NCI-H1417 (cell line): ENCODE measurements at places on chromosomes 5 and 9.

- no peak for DNase-seq
Measured at GRCh38 chr5:74578356-74579044, 62.0 kb downstream of the ENC1 start.

DNA sequence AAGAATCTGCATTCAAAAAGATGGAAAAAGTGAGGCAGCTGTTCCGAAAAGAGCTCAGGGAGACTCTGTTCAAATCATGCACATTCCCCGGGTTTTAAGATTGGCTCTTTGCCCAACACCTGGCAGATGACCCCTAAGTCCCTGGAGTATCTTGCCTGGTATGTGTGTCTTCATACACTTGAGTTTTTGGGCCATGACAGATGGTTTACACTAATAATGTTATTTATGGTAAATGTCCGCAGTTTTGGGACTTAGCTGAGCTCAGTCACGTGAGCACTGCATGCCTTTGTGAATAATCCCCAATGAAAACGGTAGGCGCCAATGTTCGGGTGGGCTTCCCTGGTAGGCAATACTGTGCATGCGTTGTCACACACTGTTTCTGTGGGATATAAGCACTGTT is 316.1 kb downstream of the PRDM9 start:
- DNase-seq = no peak

GRCh38 chr9:109244179-109245132 is 76.4 kb downstream of the EPB41L4B start:
- peak; percentile 86 for DNase-seq

GRCh38 chr9:81526587-81526986 is 162.8 kb downstream of the TLE1 start:
- no peak for DNase-seq

GRCh38 chr5:111859533-111860270 is 102.7 kb upstream of the NREP start:
- DNase-seq = no peak

- DNase-seq = no peak
Measured at GRCh38 chr9:1207686-1208085, 157.5 kb downstream of the DMRT2 start.

DNA sequence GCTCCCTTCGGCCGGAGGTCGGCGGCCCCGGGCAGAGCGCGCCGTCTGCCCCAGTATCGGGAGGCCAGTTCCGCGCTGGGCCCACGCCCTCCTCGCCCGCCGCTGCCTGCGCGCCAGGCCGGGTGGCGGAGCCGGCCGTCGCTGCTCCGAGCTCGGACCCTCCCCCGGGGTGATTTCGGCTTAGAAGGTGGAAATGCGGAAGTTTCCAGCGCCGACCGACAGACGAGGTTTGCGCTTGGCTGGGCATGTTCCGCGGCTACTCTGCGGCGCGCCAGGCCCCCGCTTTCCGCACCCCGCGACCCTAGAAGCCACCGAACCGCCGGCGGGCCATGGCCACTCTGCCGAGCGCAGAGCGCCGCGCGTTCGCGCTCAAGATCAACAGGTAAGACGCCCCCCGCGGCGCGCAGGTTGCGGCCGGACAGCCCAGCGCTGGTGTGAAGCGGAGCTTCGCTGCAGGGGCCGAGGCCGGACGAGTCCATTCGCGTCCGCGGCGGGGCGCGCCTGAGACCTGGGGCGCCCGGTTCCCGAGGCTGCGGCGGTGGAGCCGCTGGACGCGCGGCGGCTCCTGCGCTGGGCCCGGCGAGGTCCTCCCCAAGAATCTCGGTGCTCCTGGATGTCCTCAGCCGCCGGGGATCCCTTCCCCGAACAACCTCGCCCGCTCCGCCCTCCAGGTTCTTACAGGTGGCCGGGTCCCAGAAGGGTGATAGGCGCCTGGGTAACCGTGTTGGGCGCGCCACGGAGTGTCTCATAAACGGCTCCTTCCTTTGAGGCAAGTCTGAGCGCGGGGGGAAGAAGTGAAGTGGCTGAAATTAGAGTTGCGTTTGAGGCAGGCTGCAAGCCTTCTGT is at the start of gene DOCK8:
Gene DOCK8 (plus strand): TSS at position 218 of the 846 bp plus-strand sequence. CDS start 112 bp downstream, at position 330.
- DNase-seq = peak; percentile 18
